Activated B cell treated with CpG ODN at 0.5 μM for 24 hours (primary cell): ENCODE measurements at places on chromosomes 2 and 18.
A peak's percentile ranks its signal among the peaks of the same experiment; 100 is the strongest.

DNA sequence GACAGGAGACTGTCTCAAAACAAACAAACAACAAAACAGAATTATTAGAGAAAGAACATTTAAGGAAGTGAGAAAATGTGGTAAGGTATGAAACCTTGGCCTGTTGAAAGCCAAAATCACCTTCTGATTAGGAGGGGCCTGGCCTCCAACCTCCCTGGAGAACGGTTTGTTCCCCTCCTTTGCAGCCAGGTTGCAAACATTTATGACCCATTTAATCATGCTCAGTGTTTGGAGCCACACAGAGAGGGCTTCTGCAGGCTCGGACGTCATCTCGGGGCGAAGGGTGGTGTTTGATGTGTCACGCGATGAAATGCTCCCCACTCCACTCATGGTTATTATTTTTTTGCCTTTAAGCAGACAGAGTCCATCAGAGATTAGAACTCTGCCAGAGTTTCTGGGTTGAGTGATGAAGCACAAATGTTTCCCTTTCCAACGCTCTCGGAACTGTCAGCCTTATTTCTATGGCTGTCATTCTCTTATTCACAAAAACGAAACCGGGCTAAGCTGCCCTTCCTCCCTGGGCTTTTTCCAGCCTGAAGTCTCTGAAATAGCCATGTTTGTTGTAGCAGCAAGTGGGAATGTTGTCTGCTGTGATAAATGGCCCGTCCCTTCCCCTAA is 33.6 kb upstream of the ROCK2 start:
- H3K27ac ChIP-seq = peak overlapping the region; percentile 43
- H3K36me3 ChIP-seq = no peaks in the 10 kb centered on the region
- no peaks in the 10 kb centered on the region for H3K27me3 ChIP-seq
- no peak for DNase-seq
- peaks cover 50% of the 10 kb centered on the region for H3K4me1 ChIP-seq

- H3K4me3 ChIP-seq = no peak overlapping the region
- DNase-seq = no peak
- H3K36me3 ChIP-seq = no peaks in the 10 kb centered on the region
- H3K27ac ChIP-seq = no peak overlapping the region
- no peaks in the 10 kb centered on the region for H3K4me1 ChIP-seq
Observed at GRCh38 chr2:45345331-45346234, 265.5 kb downstream of the SRBD1 start.

DNA sequence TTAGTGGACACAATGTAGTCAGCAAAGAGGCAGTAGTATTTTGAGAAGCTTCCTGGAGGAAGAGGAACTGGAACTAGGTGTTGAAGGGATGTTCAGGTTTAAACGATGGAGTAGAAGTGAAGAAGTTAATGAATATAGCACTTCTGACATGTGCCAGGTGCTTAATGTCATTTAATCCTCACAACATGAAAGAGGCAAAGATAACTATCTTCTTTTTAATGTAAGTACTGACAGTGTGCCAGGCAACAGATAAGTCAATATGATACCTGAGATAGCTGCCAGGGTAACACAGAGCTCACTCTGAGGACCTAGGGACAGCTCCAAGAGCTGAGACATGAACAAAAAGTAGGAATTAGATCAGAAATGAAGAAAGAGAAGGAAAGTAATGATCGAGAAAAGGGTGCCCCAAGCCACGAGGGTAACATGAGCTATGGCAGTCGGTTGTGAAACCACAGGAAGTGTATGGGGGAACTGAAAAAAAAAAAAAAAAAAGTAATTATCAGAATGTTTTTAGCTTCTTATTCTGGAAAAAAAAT is 140.7 kb downstream of the RNF144A start:
- peak overlapping the region; percentile 61 for H3K4me3 ChIP-seq
- H3K27ac ChIP-seq = peak overlapping the region; percentile 64
- no peak for DNase-seq
- peaks cover under 1% of the 10 kb centered on the region for H3K36me3 ChIP-seq
- peaks cover 39% of the 10 kb centered on the region for H3K4me1 ChIP-seq

DNA sequence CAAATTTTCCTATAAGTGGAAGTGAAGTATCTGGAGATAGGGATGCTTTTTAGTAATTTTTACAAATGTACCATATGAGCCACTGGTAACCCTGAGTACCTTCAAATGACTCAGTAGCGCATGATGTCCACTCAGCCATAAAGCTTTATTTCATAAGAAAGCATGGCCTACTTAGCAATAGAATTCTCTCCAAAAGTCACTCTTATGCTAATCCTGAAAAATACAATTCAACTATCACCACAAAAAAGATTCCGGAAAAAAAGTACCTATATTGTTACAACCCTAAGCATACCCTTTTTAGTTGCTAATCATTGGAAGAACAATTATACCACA is 732.2 kb downstream of the SOCS6 start:
- no peak overlapping the region for H3K4me3 ChIP-seq
- H3K27me3 ChIP-seq = no peaks in the 10 kb centered on the region
- no peaks in the 10 kb centered on the region for H3K36me3 ChIP-seq
- no peak overlapping the region for H3K27ac ChIP-seq

GRCh38 chr2:127406454-127406853 is 11.8 kb upstream of the PROC start:
- no peak for DNase-seq
- H3K36me3 ChIP-seq = no peaks in the 10 kb centered on the region
- H3K27ac ChIP-seq = no peak overlapping the region
- no peak overlapping the region for H3K4me3 ChIP-seq
- H3K27me3 ChIP-seq = no peaks in the 10 kb centered on the region
- peaks cover 39% of the 10 kb centered on the region for H3K4me1 ChIP-seq

GRCh38 chr2:236021499-236022057 is 146.6 kb downstream of the GBX2 start:
- peaks cover 1% of the 10 kb centered on the region for H3K27me3 ChIP-seq
- no peak overlapping the region for H3K4me3 ChIP-seq
- H3K36me3 ChIP-seq = no peaks in the 10 kb centered on the region

DNA sequence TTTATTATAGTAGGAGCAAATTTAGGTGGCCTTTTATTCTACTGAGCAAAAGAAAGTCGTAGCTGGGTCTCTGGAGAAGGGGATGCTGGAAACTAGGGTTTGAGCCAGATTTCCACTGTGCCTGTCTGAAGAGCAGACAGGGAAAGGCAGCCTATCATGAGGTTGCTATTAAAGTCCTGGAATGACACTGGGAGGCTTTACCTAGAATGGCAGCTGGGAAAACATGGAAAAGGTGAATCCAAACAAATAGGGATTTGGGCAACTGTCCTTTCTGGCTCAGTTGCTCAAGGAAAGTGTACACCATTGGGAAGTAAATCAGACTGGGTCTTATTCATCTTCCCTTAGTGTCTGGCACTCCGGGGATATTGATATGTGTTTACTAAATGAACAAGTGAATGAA is 154.6 kb downstream of the MTX2 start:
- no peak overlapping the region for H3K4me3 ChIP-seq
- H3K4me1 ChIP-seq = peaks cover under 1% of the 10 kb centered on the region
- no peak for DNase-seq
- H3K27me3 ChIP-seq = peaks cover 11% of the 10 kb centered on the region
- no peaks in the 10 kb centered on the region for H3K36me3 ChIP-seq

GRCh38 chr2:8004250-8004681 is 677.6 kb upstream of the ID2 start:
- no peak overlapping the region for H3K4me3 ChIP-seq
- no peak overlapping the region for H3K27ac ChIP-seq
- H3K27me3 ChIP-seq = peaks cover 6% of the 10 kb centered on the region
- DNase-seq = no peak

DNA sequence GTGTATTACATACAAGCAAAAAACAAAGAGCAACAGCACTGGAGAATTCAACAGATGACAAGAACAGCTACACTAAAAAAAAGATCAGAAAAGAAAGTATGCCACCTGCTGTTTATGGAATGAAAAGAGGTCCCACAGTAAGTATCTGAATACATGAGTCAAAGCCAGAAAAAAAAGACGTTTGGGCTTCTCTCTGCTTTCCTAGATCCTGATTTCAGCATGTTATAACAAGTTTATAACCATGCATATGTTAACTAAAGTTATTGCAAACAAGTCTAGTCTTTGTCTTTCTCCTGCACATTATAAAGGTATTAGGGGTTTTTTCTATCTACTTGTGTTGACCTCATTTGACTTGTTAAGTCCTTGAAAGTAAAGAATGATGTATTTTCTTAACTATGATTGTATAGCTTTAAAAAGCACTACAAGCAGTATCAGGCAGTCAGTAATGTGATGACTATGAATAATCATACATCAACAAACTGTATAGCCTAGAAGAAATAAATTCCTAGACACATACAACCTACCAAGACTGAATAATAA is 108.5 kb upstream of the COL5A2 start:
- no peak for DNase-seq
- H3K27me3 ChIP-seq = no peaks in the 10 kb centered on the region
- H3K36me3 ChIP-seq = no peaks in the 10 kb centered on the region
- H3K27ac ChIP-seq = no peak overlapping the region

DNA sequence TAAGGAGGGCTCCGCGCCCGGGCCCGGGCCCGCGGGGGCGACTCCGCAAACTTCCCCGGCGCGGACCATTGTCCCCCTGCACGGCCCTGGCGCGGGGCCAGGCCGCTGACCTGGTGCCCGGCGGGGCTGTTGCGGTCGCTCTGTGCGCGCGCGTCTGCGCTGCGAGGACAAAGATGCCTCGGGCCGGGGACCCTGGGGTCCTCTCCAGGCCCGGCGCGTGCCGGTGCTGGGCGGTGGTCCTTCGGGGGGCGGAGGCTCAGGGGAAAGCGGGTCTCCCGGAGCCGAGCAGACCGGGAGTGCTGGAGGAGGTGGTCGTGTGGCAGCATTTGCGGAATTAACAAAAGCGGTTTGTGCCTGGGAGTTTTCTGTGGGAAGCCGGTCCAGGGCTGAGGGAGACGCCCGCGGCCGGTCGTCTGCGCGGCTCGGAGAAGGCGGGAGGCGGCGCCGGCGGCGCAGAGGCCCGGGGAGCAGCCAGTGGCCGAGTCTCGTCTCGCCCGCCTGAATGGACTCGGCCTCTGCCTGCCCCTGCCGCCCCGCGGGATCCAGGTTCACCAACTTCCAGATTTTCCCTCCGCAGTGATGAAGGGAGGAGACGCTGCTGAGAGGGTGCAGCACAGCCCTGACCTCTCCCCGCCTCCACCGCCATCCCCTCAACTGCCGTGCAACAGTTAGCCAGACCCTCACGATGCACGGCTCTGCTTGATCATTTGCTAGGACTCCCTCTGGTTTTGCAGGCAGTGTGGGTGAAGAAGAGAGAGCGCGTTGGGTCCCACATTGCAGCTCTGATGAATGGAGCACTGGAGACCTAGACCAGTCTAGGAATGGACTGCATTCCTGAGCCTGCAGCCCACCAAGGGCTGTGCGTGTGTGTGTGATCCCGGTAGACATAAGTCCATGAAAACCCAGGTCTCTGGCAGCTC is 705 bp downstream of the EFR3B start:
- DNase-seq = no peak
- peak overlapping the region; percentile 84 for H3K4me3 ChIP-seq
- H3K27ac ChIP-seq = no peak overlapping the region
- peaks cover 43% of the 10 kb centered on the region for H3K27me3 ChIP-seq

- peaks cover 14% of the 10 kb centered on the region for H3K36me3 ChIP-seq
- H3K4me1 ChIP-seq = no peaks in the 10 kb centered on the region
- DNase-seq = no peak
- no peak overlapping the region for H3K27ac ChIP-seq
- H3K27me3 ChIP-seq = no peaks in the 10 kb centered on the region
Observed at GRCh38 chr2:70035344-70035844, 51.9 kb upstream of the PCBP1 start.

DNA sequence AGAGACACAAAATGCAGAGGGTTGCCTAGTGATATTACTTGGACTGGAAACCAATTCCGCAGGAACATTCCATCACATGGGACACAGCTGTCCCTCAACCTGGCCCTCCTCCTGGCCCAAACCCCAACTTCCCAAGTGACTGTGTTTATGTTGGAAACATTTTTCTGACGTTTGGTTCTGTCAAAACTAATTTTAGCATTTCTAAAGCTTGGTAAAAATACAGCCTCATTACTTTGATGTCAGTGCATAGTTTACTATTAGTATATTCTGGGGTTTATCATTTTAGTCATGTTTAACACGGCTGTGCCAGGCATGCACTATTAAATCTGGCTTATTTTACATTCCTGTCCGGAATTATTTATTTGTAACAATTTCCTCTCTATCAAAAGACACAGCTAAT is 69.9 kb downstream of the GLI2 start:
- H3K27me3 ChIP-seq = peaks cover 3% of the 10 kb centered on the region
- no peak for DNase-seq
- no peaks in the 10 kb centered on the region for H3K36me3 ChIP-seq
- H3K27ac ChIP-seq = no peak overlapping the region

DNA sequence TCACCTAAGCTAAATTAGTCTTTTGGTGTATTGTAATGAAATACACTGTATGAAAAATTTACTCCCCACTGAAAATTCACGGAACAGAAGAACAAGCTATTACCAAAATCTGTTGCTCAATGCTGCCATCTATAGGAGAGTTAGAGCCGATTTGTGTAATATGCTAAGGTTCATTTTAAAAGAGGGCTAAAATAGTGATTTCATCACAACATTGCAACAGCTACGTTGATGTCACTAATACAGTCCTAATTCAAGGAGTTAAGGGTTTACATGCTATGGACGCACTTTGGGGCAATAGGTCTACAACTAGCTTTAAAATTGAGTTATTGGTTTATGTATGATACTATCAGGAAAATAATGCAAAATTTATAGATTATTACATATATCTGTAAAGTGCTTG is 3.0 kb upstream of the IRS1 start:
- H3K27ac ChIP-seq = no peak overlapping the region
- no peaks in the 10 kb centered on the region for H3K36me3 ChIP-seq
- peaks cover 25% of the 10 kb centered on the region for H3K4me1 ChIP-seq
- H3K27me3 ChIP-seq = peaks cover 12% of the 10 kb centered on the region
- no peak for DNase-seq
- H3K4me3 ChIP-seq = peak overlapping the region; percentile 13

DNA sequence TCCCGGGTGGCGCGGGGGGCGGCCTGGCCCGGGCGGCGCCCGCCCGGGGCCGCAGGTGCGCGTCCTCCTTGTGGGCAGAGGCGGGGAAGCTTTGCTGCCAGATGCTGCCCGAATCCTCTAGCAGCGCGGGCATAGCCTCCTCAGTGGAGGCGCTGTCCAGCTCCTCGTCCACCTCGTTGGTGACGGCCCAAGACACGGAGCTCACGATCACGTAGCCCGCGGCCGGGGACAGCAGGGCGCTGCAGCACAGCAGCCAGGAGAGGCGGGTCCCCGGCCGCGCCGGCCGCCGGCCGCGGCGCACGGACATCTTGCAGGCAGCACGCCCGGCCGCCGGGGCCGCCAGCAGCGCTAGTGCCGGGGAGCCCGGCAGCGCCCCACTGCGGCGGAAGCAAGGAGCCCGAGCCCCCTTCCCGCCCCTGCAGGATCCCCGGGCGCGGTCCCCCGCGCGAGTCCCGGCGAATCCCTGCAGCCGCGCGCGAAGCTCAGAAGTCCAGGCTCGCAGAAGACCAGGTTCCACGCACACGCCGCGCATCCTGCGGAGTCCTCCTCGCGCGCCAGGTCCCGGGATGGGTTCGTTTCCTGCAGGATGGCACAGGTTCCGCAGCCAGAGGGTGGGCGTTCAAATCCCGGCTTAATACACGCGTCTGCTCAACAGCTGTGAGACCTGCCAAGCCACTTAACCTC is at the start of gene CREG2:
CREG2 (minus strand) TSS at position 353 of the 684 bp plus-strand sequence; CDS start at position 307, 46 bp downstream.
- H3K27ac ChIP-seq = no peak within 1 kb of the TSS
- H3K4me1 ChIP-seq = peaks cover 15% of the 10 kb centered on the region
- H3K27me3 ChIP-seq = peaks cover 45% of the 10 kb centered on the region
- peak within 1 kb of the TSS; percentile 66 for H3K4me3 ChIP-seq
- peak; percentile 44 for DNase-seq

GRCh38 chr2:43609290-43609918 is 13.6 kb upstream of the THADA start:
- no peaks in the 10 kb centered on the region for H3K4me1 ChIP-seq
- H3K36me3 ChIP-seq = no peaks in the 10 kb centered on the region
- H3K4me3 ChIP-seq = no peak overlapping the region
- H3K27me3 ChIP-seq = peaks cover 2% of the 10 kb centered on the region

GRCh38 chr18:48030616-48031480 is 100.4 kb upstream of the SMAD2 start:
- no peaks in the 10 kb centered on the region for H3K36me3 ChIP-seq
- peaks cover 5% of the 10 kb centered on the region for H3K27me3 ChIP-seq
- H3K4me3 ChIP-seq = no peak overlapping the region
